ENCODE measurements at places on chromosomes 16 and 17.

DNA sequence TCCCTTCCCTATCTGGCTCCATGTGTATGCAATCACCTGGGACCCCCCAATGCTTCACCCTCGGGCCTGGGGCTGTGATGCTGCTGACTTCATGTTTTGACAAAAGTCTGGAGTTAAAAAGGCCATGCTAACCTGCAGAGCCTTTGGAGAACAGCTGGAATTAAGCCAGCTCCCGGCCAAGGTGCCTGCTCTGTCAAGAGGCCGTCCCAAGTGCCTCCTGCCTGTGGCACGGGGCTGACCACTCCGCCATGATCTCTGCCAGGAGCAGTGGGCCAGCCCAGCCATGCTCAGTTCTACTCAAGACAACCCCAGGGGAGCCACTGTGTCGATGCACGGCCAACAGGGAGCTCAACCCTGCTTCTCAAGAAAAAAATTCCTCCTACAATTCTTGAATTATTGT is 93.6 kb downstream of the CCDC182 start:
- no peak for DNase-seq

GRCh38 chr17:19417611-19418010 is 6.6 kb downstream of the RNF112 start:
- no peak for DNase-seq

- DNase-seq: peak; percentile 67
Measured at GRCh38 chr17:80260069-80260535, 550 bp upstream of the RNF213 start.

- no peak for DNase-seq
Measured at GRCh38 chr17:69213059-69213813, 15.4 kb downstream of the ABCA10 start.

DNA sequence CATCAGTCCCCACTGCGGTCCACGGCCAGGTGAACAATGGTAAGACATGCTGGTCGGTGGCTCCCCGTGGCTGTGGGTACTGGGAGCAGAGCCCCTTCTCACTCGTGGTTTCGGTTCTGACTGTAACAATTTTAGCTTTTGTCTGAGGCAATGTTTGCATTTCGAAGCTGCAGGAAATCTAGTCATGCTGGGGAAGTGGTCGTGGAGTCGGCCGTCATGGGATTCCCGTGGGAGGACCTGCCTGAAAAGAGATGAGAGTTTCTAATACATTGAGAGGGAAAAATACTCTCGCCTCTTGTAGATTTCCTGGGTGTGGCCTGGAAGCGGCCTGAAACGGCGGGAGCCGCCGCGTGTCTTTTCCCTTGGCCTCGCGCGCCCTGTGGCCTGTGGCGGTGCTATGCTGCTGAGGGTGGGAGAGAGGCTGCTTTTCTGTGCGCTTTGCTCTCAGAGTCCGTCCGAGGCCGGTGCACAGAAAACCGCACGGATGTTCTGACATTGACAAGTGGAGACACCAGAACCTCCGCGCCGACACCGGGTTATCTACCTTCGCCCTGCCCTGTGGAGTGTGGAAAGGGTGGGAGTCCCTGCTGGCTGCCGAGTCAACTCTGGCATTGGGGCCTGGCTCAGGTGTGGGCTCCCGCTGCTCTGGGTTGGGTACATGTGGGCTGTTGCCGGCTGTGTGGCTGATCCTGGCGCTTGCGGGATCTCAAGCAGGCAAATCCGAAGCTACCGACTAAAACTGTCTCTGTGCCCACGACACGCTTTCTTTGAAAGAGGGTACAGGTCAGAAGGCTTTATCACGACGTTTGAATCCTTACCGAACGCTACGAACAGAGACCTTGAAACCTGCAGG is 60.8 kb downstream of the WDR45B start:
- DNase-seq: no peak

DNA sequence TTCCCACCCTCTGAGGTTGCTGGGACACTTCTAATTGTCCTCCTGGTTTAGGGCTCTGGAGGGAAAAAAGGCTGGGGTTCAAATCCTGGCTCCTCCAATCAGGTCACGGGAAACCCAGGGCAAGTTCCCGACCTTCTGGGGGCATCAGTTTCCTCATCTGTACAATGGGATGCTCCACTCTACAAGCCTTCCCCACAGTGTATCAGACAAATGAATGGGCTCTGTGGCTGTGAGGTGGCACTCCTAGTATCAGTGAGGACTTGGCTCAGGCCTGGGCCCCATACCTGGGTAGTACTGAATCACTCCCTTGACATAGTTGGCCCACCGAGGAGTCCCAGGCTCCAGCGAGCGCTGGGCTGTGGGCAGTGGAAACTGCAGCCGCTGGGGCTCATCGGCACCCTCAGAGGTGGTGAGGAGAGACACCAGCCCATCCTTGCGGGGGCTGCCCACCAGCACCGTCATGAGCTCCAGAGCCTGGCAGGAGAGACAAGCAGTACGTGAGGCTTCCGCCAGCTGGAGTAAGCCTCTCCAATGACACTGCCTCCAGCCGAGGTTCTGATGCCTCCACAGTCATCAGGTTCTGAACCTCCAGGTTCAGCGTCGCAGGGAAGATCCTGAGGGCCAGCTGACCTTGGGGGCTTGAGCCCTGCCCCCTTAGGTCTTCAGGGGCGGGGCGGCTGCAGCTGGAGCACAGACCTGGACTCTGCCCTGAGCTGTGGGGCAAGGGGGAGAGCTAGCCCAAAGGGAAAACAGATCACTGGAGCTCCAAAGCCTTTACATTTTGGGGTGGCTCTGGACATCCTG is 1.2 kb downstream of the GALK1 start:
- no peak for DNase-seq

DNA sequence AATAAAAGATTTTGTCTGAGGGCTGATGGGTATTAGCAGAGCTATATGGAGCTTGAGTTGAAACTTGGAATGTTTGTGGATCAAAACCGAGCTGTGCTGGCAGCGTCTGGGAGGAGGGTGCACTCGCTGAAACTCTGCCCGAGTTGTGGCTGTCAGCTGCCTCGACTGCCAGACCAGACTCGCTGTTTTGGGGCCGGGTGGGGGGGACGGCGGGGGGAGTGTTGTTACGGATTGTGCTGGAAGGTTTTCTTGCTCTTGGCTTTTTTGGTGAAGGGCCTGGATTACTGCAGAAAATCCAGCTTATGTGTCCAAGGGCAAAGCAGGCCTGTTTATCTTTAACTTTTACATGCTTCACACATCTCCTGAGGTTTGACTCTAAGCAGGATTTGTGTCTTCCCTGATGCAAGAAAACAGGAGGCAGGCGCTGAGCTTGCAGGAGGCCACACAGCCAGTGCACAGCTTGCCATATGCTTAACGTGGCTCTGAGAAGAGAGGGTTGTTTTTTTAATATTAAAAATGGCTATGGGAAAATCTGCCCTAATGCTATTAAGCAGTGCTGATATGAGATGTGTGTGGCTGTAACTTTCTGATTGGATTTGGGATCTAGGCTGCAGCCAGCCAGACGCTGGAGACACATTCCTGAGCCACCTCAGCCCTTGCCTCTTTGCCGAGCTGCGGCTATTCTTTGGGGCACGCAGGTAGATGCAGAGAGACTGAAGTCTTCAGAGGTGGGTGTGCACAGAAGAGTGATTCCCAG is 20.5 kb upstream of the RPTOR start:
- DNase-seq: no peak

DNA sequence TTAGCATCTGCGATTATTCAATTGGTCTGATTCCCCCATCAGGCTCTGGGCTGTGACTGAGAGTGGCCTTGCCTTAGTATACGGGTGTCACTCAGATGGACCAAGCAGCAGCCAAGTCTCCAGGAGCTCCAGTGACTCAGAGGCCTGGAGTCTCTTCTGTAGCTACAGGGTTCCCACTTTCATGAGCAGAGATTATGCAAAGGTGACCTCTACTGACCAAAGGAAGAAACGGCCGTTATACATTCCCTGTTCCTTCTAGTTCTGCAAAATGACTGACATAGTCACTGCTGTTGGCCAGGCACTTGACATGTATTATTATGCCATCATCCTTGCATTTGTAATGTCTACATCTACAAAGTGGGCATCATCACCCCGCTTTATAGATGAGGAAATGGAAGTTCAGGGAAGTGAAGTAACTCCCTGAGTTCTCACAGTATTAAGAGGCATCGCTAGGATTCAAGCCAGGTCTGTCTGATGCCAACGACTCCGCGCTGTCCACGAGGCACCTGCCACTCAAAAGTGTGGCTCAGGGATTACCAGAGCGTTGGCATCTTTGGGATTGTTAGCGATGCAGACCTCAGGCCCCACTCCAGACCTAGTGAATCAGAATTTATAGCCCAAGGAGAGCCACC is 23.3 kb downstream of the SLC38A7 start:
- peak; percentile 76 for DNase-seq

DNA sequence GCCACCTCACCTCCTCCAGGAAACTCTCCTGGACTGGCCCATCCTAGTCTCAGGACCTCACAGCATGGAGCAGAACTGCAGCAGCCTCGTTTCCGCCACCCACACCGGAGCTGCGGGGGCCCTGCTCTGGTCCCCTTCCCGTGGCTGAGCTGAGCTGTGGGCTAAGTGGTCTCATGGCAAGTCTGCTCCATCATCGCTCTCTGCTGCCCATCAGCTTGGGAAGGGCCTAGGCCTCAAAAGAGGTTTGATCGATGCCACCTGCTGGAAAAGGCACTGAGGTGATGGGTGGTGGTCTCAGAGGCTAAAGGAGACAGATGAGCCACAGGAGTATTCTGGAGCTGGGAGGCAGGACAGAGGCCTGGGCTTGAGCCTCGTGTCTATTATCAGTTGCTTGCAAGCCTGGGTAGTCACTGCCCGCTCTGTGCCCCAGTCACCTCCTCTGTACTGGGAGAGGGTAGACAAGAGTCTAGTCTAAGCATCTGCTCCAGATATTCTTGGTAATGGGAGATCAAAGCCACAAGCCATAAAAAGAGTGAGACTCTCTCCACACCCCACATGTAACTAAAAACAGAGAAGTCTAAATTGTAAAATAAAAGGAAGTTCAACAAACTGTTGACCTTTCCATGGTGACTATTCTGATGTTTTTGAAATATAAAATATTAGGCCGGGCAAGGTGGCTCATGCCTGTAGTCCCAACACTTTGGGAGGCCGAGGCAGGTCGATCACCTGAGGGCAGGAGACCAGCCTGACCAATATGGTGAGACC is 1.6 kb downstream of the ITGAE start:
- no peak for DNase-seq

Data from LoVo (cell line).